Mesothelial cell of epicardium (in vitro differentiated cells): ENCODE measurements at places on chromosomes 1 and 21. TPM values are rescaled to one million over a fixed set of nuclear protein-coding genes. Genes with fewer than 3 reads are reported as not detected.

The C8B gene
- total RNA-seq, result not detected in 3 replicates

The CR1 gene
- total RNA-seq, result 0.09 to 0.16 TPM (median 0.09 TPM) in 3 replicates

The OR2L8 gene
- total RNA-seq, result not detected in 3 replicates

The S100A16 gene
- 22.1 to 24.8 TPM (median 22.4 TPM) in 3 replicates for total RNA-seq

The RNF19B gene
- 14.3 to 15.5 TPM (median 14.6 TPM) in 3 replicates for total RNA-seq

The CSDE1 gene
- 524 to 556 TPM (median 530 TPM) in 3 replicates for total RNA-seq

DNA sequence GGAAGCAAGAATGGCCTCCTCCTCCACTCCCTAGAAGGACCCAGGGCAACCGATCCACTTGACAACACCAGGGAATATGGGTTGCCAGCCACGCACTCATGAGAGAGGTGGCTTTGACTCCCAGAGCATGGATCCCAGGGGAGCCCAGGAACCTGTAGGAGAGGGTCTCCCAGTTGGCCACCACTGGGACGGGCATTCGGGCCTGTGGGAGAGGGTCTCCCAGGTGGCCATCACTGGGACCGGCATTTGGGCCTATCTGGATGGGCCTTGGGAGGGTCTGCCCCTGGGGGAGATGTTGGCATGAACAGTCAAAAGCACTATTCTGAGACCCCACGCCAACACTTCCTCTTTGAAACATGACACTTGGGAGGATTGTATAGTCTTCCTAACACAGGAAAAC lies 565 bp downstream of the TFF1 start:
- no peak for DNase-seq

GRCh38 chr1:37038227-37039093 lies 4.1 kb upstream of the GRIK3 start:
- DNase-seq, result no peak

- peak; percentile 67 for DNase-seq
Measured at GRCh38 chr1:118151312-118151937, 33.6 kb downstream of the SPAG17 start.

- DNase-seq, result peak; percentile 52
Measured at GRCh38 chr1:45326627-45327623, at the start of gene HPDL. Gene HPDL (plus strand): TSS chr1:45326895. CDS start chr1:45327149, 254 bp downstream.

DNA sequence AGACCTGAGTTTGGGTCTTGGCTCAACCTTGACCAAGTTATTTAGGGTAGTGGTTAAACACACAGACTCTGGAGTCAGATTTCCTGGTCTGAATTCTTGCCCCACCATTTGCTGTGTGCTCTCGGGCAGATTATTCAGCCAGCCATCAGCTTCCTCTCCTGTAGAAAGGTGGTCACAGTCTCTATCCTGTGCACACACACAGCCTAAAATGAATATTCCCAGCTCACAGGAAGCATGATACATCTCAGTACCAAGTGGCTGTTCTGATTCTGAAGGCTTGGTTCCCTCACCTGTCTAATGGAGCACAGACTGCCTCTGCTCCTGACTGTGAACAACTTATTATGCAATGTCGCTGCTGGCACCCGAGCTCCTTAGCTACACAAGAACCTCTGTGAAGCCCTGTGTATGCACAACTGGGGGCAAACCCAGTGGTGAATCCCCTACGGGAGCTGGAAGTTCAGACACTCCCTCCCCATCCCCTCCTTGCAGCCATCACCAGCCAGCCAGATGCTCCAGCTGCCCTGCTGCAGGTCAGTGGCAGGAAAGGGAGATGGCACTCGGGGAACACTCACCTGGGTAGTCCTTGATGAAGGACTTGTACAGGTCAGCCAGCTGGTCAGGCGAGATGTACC lies 13.7 kb downstream of the ENO1 start:
- DNase-seq, result no peak

- DNase-seq, result no peak
Measured at GRCh38 chr1:218521414-218522169, 176.5 kb downstream of the TGFB2 start.

DNA sequence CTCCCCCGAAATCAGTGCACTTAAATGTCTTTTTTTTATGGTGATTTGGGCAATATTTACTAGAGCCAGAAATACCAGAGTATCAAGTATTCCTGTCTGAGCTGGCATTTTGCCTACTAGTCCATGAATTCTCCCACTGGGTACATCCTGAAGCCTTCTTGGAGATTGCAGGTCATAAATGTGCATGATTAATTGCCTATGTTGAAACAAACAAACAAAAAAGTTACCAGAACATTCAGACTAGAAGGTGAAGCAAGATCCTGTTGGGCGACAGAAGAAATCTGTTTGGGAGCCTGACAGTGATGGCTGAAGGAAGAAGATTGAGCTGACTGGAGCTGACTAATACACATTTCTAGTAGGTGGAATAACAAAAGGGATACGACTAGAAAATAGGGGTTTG lies 127.4 kb upstream of the NRIP1 start:
- no peak for DNase-seq

- no peak for DNase-seq
Measured at GRCh38 chr1:89254658-89255287, 17.9 kb downstream of the GBP5 start.

DNA sequence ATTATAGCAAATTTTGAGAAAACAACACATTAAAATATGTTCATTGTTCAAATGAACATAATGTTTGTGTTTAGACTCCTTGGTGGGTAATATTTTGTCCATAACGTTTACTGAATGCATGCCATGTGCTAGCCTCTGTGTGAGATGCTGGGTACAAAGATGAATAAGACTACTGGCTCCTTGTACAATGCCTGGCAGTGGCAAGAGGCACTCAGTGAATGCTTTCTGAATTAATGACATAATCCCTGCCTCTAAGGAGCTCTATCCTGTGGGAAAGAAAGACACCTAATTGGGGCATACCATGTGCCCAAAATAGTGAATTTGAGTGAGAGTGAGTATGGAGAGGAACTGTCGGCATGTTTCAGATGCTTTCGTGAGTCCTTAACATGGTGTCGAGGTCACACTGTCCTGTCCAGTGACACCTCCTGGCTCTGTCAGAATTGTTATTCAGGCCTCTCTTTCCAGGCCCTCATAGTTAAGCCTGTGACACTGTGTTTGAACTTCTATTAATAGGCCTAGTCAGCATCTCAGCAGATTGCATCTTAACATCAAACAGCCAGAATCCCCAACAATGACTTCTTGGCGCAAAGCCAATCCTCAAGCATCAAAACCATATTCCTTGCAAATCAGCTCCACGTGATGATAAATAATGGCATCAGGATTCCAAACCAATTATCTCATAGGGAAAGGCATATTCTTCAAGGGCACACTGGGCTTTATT lies 32.8 kb upstream of the S1PR1 start:
- DNase-seq, result peak; percentile 61

- DNase-seq, result no peak
Measured at GRCh38 chr21:35976481-35976880, 83.8 kb downstream of the SETD4 start.

DNA sequence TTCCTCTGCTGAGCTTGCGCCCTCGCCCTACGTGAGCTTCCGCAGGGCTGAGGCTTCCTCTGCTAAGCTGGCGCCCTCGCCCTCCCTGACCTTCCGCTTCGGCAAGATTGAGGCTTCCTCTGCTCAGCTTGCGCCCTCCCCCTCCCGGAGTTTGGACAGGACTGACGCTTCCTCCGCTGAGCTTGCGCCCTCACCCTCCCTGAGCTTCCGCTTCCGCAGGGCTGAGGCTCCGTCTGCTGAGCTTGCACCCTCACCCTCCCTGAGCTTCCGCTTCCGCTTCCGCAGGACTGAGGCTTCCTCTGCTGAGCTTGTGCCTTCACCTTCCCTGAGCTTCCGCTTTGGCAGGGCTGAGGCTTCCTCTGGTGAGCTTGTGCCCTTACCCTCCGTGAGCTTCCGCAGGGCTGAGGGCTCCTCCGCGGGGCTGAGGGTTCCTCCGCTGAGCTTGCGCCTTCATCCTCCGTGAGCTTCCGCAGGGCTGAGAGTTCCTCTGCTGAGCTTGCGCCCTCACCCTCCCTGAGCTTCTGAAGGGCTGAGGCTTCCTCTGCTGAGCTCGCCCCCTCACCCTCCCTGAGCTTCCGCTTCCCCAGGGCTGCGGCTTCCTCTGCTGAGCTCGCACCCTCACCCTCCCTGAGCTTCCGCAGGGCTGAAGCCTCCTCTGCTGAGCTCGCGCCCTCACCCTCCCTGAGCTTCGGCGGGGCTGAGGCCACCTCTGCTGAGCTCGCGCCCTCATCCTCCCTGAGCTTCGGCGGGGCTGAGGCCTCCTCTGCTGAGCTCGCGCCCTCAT lies 753.6 kb upstream of the TPTE start:
- no peak for DNase-seq
